ENCODE measurements at places on chromosomes 7 and 10. TPM values are rescaled to one million over a fixed set of nuclear protein-coding genes. Genes with fewer than 3 reads are reported as not detected.
A peak's percentile ranks its signal among the peaks of the same experiment; 100 is the strongest.

GRCh38 chr10:87608756-87609155, 50.9 kb upstream of the PAPSS2 start:
- DNase-seq, result no peak

GRCh38 chr7:91165006-91165845, 99.0 kb upstream of the FZD1 start:
- no peak for DNase-seq

DNA sequence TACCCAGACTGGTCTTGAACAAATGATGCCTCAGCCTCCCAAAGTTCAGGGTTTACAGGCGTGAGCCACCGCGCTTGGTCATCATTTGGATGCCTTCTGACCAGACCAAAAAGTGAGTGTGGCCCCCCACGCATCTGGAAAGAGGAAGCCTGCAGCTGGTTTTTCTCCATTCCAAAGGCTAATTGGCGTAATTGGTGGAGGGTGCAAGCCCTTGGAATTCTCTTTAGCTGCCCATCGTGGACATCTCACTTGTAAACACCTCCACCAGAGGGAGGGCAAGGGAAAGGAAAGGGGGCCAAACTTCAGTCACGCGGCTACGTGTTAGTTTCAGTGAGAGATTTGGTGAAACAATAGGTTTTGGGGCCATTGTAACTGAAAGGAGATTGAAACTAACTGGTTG, 4.1 kb upstream of the ARHGAP21 start:
- DNase-seq, result no peak

DNA sequence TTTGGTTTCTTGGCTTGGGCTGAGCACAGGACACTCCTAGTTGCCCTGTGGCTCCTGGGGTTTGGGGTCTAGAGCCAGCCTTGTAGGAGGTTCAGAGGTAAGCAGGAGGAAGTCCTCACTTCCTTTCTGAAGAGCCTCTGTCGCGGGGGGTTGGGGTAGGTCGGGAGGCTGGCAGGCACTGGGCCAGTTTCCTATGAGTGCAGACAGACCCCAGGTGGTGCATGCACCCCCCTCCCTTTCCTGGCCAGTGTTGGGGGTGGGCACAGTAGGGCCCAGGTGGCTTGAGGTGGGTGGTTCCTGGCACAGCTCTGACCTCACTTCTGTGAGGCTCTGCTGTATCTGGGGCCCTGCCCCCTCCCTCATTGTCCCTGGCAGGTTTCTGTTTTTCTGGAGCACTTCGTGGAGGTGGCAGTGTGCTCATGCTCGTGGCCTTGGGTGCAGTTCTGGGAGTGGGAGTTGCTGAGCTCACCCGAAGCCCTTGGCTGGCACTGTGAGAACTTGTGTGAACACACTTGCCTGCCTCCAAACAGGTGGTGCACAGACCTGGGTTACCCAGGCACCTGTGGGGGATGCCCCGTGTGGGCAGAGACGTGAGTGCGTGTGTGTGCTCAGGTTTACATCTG, 1.8 kb downstream of the PALD1 start:
- DNase-seq, result no peak

GRCh38 chr7:45659496-45660139, 85.5 kb downstream of the ADCY1 start:
- no peak for DNase-seq

GRCh38 chr10:35462491-35462934, 126.2 kb downstream of the CCNY start:
- no peak for DNase-seq

GRCh38 chr10:121698902-121699301, 100.7 kb upstream of the FGFR2 start:
- no peak for DNase-seq

DNA sequence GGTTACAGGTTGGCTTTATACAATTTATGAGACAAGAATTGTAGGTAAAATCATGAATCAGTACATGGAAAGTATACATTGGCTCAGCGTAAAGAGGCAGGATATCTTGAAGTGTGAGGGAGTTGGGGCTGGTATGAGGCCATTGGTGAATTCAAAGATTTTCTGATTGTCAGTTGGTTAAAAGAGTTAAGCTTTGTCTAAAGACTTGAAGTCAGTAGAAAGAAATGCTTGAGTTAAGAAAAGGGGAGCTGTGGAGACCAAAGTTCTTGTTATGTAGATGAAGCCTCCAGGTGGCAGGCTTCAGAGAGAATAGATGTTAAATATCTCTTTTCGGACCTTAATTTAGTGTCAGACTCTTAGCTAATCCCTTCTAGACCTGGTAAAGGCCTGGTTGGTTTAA, 341.0 kb downstream of the GALNT17 start:
- no peak for DNase-seq

DNA sequence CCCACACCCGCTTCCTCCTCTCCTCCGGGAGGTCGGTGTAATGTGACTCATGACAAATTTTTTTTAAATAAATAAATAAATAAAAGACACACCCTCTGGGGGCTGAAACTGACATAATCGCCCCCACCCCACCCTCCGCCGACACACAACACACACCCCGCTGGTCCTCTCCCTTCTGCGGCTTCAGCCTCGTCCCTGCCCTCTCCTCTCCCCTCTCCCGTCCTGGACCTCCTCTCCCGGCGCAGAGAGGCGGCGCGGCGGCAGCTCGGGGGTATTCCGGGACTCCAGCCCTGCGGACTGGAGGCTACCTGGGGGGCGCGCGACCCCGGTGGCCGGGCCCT, 686 bp downstream of the ABI1 start:
- DNase-seq, result peak; percentile 43

GRCh38 chr7:95871075-95871848, 98.9 kb downstream of the DYNC1I1 start:
- peak; percentile 53 for DNase-seq

DNA sequence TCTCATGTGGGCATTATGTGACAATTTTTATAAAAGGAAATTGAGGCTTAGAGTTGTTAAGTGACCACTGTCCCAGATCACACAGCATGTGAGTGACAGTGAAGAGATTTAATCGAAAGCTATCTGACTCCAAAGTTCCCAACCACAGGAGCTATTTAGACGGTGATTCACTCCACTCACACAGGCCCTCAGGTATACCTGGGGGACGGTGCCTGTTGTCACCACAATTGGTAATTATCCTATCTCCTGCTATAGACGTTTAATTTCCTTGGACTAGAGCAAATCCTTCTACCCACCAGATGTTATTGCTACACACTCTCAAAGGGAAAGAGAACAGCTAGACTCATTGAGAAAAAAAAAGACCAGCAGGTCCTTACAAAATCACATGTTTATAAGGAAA, 145.5 kb downstream of the KLF6 start:
- DNase-seq, result no peak

DNA sequence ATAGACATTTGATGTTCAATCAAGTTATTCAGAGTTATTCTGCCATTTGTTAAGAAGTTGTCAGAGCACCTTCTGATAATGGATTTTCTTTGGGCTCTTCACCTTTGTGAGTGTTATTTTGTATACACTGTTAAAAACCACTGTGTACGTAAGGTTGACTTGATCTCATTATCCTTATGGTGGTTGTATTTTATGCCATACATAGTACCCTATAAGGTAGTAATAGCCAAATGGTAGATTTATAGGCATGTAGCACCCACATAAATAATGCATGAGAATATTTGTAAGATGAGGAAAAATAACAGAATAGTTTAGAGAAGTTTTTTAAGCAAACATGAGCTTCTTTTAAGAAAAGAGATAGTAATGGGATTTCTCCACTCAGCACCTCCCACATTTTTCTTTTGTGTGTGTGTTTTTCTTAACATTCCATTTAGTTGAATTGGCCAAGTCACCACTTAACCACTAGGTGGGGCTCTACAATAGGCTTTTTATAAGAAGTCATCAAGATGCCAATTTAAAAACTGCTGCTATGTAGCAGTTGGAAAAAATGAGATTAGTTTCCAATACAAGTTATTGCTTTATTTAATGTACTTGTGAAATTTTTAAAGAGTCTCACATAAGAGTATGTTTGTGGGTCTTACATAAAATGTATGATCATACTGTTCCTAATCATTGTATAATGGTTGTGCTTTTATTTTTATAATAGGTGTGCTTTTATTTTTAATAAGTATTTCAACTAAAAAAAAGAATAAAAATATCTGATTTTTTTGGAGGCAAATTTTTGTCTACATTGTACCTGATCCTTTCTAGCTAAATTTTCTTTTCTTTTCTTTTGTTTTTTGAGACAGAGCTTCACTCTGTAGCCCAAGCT, 41.1 kb upstream of the STMP1 start:
- DNase-seq, result peak; percentile 77

DNA sequence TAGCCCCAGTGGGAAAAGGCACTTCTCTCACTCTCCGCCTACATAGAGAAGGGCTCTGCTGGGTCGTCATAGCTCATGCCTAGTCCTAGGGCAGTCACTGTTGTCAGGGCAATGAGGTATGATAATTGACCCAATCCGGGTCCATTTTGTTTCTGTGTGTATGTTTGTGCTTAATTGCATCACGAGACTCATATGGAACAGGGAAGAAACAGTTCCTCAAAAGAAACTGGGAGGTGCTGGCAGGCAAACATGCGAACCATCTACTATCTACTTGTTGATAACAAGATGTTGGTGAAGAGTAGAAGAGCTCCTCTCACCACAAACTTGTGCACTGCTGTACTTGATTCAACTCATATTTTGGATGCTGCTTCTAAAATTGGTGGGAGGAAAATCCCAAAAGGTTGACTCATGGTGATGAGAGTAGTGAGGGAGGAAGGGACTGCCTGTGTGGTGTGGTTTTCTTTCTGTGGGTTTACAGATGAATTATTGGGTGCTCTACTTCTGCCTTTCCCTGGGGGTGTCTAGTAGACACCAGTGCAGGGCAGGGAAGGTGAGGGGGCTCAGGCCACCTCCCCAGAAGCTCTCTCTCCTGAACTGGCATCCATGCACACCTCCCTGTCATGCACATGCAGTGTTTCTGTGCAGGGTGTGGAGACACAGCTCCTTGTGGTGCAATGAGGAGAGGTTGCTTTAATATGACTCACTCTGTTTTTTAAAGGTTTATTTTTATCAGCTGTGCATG, 29.4 kb downstream of the LSMEM1 start:
- peak; percentile 16 for DNase-seq

DNA sequence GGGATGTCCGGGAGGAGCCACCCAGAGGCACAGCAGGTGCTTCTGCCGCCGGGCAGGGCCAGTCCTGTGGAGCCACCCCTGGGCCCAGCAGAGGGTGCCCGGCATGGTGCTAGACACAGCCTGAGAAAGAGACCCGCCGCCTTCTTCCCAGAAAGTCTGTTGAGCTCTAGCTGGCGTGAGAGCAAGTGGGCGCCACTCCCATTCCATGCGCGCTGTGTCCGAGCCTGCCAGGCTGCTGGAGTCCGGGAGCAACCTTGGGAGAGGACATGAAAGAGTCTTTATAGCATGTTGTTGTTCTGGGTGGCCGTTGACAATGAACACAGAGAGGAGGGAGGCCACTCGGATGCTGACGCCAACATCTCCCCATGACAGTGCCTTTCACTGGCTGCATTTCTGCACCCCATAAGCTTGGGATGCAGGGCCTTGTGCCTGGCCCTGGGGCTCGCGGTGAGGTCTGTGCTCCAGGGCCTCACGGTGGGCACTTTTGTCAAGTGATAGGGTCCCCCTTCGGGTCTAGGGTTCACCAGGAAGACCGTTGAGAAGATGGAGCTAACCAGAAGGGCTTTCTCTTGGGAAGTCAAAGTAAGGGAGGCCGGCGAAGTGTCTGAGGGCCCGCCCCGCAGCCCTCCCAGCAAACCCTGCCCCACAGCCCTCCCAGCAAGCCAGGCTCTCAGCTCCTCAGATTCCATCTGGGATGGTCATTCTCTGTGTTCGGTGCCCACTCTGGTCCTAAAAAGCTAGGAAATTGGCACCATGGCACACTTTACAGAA, 47.3 kb downstream of the NKX6-2 start:
- DNase-seq, result no peak

DNA sequence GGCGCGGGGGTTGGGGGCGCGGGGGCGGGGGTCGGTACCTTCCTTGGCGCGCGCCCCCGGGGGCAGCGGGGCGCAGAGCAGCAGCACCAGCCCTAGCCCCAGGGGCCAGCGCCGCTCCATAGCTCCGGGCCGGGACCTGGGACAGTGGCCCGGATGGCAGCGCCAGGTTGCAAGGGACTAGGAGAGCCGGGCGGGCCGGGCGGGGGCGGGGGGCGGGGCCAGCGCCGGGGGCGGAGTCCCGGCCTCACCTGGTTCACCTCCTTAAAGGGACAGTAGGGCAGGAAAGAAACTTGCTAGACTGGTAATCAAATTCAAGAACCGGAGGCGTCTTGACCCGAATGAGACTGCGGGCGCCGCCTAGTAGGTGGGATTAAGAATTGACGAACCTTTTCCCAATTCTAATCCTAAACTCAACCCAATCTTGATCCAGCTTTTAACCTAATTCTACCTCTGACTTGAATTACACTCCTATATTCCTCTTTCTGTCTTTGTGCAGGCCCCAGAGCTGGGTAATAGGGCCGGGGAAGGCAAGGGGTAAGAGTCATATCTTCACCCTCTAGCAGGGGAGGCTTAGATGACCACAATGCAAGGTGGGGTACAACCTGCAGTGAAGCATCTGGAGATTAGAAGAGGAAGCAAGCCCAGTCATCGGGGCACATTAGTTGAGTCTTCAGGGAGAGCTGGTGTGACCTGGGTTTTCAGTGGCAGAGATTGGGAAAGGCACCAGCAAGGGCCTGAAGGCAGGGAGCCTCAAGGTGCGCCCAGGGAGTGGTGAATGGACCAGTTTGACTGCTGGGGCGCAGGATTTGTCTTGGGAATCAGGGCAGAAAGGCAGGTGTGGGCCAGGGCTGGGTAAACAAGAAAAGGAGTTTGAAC, at the start of gene EPHA1:
Gene EPHA1, minus strand, starts transcription at position 171 of the 876 bp plus-strand sequence. Its CDS starts 51 bp downstream, at position 120.
- DNase-seq, result no peak

- DNase-seq, result no peak
Observed at GRCh38 chr7:68511281-68511680, 1087.0 kb upstream of the AUTS2 start.

DNA sequence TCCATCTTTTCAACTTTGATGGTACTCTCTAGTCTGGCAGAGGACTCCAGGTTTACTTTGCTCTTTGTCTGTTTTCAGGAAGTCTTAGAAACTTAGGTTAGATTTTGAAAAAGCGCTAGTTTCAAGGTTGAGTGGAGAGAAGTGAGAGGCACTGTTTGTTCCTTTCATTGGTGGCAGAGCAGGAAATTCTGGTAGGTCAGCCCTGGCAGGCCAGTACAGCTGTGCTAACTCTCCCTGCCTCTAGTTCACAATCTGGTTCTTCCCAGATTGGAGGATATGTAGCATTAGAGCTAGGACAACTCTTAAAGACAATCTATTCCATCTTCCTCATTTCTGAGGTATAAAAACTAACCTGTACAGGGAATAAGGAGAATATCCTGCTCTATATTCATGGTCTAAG, 160.9 kb upstream of the FZD1 start:
- DNase-seq, result no peak

- no peak for DNase-seq
Observed at GRCh38 chr10:75429159-75429827, 2.1 kb upstream of the LRMDA start.

GRCh38 chr10:43585046-43585445, 10.6 kb upstream of the ZNF239 start:
- no peak for DNase-seq

- no peak for DNase-seq
Observed at GRCh38 chr7:80785276-80785675, 133.6 kb downstream of the SEMA3C start.

- DNase-seq, result no peak
Observed at GRCh38 chr7:4045450-4045849, 636.6 kb upstream of the FOXK1 start.

GRCh38 chr7:5693529-5693928, 87.9 kb downstream of the RNF216 start:
- peak; percentile 90 for DNase-seq

- DNase-seq, result no peak
Observed at GRCh38 chr10:96719850-96720421, 378 bp downstream of the PIK3AP1 start.

KCNMA1 gene
- total RNA-seq, result 8.4 TPM

PRLHR gene
- not detected for total RNA-seq

TEX36 gene
- not detected for total RNA-seq

TAS2R38 gene
- not detected for total RNA-seq

STAG3 gene
- total RNA-seq, result 0.35 TPM

TCF7L2 gene
- total RNA-seq, result 3.3 TPM

PLAC9 gene
- not detected for total RNA-seq

FAM221A gene
- total RNA-seq, result 4.8 TPM

All from H4 (cell line).